ENCODE measurements at places on chromosomes 7 and 10. TPM values are rescaled to one million over a fixed set of nuclear protein-coding genes. Genes with fewer than 3 reads are reported as not detected.

Gene LLCFC1
- not detected for total RNA-seq

Gene ARHGEF5
- 3.9 TPM for total RNA-seq

Gene RET
- total RNA-seq = 0.77 TPM

Gene PRPS1L1
- not detected for total RNA-seq

Gene SOSTDC1
- total RNA-seq = not detected

Gene STEAP1
- 69.9 TPM for total RNA-seq

Gene NEUROG3
- total RNA-seq = not detected

Gene OR9A2
- not detected for total RNA-seq

Gene ANKRD1
- under 0.01 TPM for total RNA-seq

Gene BAIAP2L1
- 5.3 TPM for total RNA-seq

Gene ACSL5
- total RNA-seq = 1.7 TPM

Gene DCLRE1A
- total RNA-seq = 9.4 TPM

Gene TBC1D12
- total RNA-seq = 13.9 TPM

Gene CYP2E1
- total RNA-seq = 0.50 TPM

Gene ATAD1
- total RNA-seq = 34.7 TPM

Gene AKR1C4
- not detected for total RNA-seq

Gene ATRNL1
- 0.33 TPM for total RNA-seq

Gene SCART1
- 1.3 TPM for total RNA-seq

Gene CCL26
- total RNA-seq = 1.3 TPM

Gene EPO
- total RNA-seq = not detected

Gene CRTAC1
- not detected for total RNA-seq

Gene TMEM273
- total RNA-seq = not detected

Gene CALHM1
- total RNA-seq = not detected

Gene HMX2
- not detected for total RNA-seq

Gene CPVL
- total RNA-seq = 0.51 TPM

Gene CLDN3
- not detected for total RNA-seq

Data from fibroblast of lung (primary cell).